DMS153 (cell line): ENCODE measurements at places on chromosomes 1 and 21.

- no peak for DNase-seq
Measured at GRCh38 chr1:25083481-25084345, 148.6 kb downstream of the SYF2 start.

DNA sequence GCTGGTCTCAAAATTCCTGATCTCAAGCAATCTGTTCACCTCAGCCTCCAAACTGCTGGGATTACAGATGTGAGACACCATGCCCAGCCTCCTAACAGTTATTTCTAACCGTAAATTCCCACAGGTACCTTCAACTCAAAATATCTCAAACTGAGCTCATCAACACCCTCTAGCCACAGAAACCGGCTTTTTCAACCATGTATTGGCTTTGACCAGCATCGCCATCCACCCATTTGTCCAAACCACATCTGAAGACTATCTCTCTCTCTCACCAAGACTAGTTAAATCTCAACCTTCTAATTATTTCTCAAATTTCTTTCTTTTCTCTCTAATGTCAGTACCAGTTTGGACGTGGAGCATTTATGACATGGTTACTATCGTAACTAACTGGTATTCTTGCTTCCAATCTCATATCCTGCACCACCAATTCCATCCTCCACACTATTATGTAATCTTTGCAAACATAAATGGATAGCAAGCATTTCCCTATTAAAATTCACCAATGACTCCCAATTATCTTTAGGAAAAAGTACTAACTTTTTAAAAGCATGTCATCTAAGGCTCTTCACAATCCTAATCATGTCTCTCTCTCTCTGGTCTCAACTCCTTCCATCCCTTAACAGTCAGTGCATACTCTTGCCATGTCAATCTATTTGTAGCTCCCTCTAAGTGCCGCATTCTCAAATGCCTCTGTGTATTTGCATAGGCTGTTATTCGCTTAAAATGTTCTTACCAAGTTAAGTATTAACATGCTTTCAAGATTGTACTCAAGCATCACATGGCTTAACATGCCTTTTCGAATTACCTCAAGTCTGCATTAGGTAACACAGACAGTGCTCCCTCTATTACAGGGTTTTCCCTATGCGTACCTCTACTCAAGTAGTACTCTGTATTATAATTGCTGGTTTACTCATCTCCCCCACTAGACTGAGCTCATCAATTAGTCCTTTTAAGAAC, 18.1 kb downstream of the RSBN1 start:
- no peak for DNase-seq

GRCh38 chr1:177891809-177892208, 78.0 kb downstream of the SEC16B start:
- no peak for DNase-seq

GRCh38 chr1:222919478-222919865, 104.6 kb downstream of the DISP1 start:
- DNase-seq: no peak

- peak; percentile 44 for DNase-seq
Measured at GRCh38 chr1:181630838-181631237, 147.5 kb downstream of the CACNA1E start.

DNA sequence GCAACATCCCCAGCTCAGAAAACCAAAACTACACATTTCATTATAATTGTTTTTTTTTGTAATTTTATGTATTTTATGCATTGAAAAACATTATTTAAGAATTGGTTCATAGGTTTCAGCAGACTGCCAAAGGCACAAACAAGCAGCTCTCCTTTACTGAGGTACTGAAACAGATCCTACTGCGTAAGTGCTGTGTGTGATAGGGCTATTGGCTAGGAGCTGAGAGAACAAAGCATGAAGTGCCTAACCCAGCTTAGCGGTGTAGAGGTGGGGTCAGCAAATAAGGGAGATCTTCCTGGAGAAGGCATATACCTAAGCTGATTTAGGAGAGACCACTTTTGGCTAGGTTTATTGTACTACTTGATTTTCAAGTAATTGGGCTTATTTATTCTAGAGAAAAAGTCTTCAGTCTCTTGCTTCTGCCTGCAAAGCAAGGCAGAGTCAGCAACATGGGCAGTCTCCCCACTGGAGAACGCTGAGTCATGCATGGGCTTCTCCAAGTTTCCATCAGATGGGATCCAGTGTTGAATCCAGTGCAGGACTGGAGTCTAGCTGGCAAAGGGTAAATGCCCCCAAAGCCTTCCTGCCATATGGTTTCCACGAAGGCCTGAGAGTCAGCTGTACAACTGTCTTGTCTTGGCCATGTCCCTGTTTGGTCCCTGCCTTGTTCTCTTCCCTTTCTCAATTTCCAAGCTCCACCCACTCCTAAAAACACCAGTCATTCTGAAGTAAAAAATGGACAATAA, 18.0 kb upstream of the YTHDF2 start:
- DNase-seq: peak; percentile 11

GRCh38 chr1:56433056-56433577, 146.2 kb downstream of the PLPP3 start:
- DNase-seq: no peak

GRCh38 chr1:56850922-56851321, 3.7 kb upstream of the C8A start:
- no peak for DNase-seq
